ENCODE measurements at places on chromosomes 3 and 15.

DNA sequence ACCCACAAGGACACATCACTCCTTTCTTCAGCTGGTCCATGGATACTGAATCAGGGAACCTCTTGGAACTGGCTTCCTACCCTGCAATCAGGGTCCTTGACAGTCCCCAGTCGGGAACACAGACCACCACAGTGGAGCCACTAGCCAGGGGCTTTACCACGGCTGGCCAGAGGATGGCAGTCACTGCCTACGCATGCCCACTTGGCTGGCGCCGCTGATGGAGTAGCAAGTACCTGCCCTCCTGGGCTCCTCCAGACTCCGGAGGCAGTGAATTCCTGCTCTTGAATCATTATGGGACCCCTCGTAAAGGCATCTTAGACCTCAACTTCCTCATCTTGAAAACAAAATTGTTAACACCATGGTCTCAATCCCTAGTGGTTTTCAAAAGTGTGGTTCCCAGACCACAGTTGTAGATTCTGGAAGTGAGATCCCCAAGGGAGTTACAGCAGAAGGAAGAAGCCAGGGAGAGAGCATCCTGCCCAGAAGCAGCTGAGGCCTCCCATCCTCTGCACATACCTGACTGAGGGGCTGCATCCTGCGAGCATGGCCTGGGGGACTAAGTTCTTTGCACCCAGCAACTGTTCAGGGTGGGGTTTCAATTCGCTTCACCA is 9.1 kb upstream of the SKIC8 start:
- DNase-seq: no peak

GRCh38 chr15:73751899-73752805 is 999 bp downstream of the INSYN1 start:
- no peak for DNase-seq

GRCh38 chr15:33067456-33067855 is 127.1 kb downstream of the FMN1 start:
- DNase-seq: no peak

DNA sequence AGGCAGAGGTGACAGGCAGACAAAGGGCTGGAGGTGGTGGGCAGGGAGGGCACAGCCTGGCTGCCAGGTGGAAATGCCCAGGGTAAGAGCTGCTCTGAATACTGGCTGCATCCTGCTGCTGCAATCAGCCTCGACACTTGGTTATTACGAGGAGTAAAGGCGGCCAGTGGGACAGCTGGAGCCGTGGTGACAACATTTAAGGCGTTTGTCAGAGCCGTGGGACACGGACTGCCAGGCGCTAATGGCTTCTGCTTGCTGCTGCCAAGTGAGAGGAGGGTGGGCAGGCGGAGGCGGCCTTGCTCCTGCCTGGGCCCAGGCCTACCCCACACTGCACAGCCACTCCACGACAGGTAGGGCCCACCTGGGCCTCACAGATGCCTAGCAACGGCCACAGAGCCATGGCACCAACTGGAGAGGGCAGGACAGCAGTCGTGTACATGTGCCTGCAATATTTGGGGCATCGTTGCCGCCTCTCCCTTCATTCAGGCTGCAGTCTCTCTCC is 49.2 kb upstream of the TMEM115 start:
- DNase-seq: no peak

GRCh38 chr15:41907141-41907540 is 13.3 kb upstream of the SPTBN5 start:
- DNase-seq: no peak

GRCh38 chr3:116338713-116339112 is 106.6 kb downstream of the LSAMP start:
- no peak for DNase-seq

- DNase-seq: no peak
These were observed 33.0 kb downstream of the HERC1 start for GRCh38 chr15:63800739-63801138.

DNA sequence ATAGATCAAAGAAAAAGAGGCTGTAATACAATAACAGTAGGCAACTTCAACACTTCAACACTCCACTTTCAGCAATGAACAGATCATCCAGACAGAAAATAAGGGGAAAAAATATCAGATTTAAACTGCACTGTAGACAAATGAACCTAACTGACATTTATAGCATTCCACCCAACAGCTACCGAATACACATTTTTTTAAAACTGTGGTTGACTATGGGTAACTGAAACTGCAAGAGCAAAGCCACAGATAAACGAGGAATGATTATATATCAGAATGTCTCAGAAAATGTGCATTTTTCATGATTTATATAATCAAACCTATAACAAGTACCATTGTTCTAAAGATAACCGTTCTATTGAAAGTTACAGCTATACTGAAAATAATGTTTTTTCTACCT is 514.9 kb upstream of the DPPA4 start:
- DNase-seq: no peak

DNA sequence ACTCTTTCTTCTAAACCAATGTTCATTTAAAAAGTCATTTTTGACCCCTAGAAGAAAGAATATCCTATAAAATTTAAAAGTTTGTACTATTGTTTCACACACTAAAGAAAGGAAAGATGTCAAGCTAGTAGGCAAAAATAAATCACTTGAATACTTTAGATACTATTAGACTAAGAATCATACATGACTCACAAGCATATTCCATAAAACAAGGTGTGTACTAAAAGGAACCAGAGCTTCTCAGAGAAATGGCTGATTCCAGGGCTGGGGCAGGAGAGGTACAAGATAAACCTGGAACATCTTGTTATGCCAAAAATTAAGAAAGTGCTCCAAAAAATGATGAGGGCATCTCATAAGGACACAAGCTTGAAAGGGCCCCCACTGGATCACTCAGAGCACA is 8.7 kb downstream of the DLG1 start:
- DNase-seq: no peak

DNA sequence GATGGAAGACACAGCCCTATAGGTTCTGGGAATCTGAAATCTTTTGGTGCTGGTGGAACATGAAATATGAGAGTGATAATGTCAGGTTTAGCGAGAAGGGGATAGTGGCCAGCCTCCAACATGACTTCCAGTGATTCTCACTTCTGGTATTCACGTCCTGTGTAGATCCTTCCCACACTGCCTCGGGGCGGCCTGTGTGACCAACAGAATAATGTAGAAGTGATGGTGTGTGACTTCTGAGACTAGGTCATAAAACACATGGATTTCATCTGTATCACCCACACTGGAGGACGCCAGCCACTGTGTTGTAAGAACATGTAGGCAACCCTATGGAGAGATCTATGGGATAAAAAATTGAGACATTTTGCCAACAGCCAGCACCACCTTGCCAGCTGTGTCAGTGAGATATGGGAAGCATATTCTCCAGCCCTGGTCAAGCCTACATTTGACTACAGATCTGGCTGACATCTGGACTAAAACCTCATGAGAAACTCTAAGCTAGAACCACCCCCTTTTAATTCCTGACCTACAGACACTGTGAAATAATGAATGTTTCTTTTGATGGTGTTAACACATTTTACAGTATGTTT is 25.5 kb upstream of the NUDT16 start:
- DNase-seq: no peak

Measured in stimulated activated CD8-positive, alpha-beta memory T cell treated with anti-CD3 and anti-CD28 coated beads, Interleukin-4, amount 100 ng/mL, for 1 hour (primary cell).